CD14-positive monocyte (primary cell): ENCODE measurements at places on chromosomes 12 and 14.

- DNase-seq, result peak; percentile 51
Observed at GRCh38 chr12:10363914-10364814, 25.7 kb downstream of the KLRK1 start.

- DNase-seq, result no peak
Observed at GRCh38 chr12:84329938-84330337, 582.7 kb downstream of the SLC6A15 start.

DNA sequence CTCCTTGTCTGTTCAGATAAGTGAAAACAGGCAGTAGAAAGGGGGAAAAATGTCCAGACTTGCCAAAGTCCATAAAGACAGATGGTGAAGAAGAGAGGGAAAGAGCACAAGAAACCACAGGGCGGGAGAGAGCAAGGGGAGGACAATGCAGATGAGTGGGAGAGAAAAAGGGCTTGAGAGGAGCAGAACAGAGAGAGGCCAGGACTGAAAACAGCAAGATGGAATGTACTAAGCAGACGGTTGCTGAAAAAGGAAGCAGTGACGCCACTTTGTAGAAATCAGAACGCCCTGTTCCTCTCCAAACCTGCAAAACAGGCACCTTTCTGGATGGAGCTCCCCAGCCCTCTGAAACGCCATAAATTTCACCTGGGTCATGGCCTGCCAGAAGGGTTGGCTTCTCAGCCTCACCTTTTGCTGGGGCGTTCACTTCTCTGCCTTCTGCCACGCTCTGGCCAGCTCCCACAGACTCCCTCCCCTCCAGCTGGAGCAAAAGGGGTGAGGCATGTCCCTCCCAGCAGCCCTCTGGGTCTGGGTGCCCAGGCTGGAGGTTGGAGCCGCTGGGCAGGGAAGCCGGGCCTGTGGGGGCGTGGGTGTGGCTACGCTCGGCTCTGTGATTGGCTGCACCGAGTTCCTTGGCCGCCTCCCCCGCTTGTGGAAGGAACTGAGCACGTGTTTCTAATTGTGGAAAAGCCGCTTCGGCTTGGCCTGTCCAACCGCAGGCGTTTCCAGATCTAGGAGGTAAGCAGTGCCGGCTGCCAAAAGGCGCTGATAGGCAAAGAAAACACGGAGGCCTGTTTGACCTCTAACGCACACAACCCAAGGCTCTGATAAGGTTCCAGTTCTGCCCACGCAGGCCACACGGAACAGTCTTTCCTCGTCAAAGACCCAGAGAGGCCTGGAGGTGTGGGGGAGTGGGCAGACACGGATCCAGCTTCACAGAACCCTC is 29.3 kb downstream of the SLC7A8 start:
- peak; percentile 34 for DNase-seq

GRCh38 chr14:38074754-38075153 is 132.9 kb upstream of the SSTR1 start:
- no peak for DNase-seq

DNA sequence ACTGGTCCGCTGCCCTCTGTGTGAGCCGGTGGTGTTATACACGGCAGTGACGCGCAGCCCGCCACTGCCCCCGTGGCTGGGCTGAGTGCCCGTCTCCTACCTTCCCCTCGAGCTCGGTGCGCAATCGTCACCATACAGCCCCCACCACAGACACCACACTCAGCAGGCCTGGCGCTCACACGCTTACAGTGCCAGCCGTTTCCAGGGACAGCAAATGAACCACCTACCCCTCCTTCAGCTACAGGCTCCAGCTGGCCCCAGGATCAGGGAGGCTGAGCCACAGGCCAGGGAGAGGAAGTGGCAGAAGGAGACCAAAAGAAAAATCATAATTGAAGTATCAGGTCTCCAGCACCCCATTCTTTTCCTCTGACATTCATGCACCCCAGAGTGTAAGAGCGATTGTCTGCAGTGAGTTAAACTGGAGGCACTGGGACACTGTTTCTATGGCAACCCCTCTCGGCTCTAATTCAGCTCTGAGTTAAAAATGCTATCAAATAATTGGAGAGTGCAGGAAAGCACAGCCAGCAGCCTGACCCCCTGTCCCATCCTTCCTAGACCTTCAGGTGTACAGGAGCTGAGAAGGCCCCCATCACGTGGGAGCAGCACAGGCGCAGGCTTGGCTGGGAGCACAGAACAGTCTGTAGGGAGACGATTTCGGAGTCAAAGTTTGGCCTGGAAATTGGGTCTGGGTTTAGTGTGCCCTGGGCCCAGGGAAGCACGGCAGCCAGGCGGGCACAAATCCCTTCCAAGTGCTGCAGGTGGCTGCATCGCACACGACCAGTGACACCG is 18.0 kb downstream of the LRTM2 start:
- DNase-seq, result no peak

DNA sequence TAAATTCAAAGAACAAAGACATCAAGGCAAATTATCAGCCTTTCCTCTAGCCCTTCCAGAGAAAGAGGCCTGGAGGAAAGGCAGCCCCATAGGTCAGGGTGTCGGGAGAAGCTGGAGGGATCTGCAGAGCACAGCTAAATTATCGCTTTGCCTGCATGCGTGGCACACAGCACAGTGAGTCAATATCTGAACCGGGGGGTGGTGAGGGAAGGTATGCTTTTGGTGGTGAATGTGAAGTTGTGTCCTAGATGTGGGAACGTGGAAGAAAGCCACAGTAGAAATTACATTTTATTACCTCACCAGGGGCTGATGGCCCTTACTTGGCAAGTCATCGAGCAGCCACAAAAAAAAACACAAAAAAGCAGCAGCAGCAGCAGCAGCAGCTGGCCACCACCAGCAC is 243.2 kb downstream of the EGLN3 start:
- no peak for DNase-seq

- no peak for DNase-seq
Observed at GRCh38 chr12:20442322-20442721, 74.0 kb downstream of the PDE3A start.

GRCh38 chr12:111174251-111174960 is 194.5 kb downstream of the PHETA1 start:
- DNase-seq, result peak; percentile 44

- no peak for DNase-seq
Observed at GRCh38 chr14:39554576-39554975, 122.3 kb upstream of the FBXO33 start.

DNA sequence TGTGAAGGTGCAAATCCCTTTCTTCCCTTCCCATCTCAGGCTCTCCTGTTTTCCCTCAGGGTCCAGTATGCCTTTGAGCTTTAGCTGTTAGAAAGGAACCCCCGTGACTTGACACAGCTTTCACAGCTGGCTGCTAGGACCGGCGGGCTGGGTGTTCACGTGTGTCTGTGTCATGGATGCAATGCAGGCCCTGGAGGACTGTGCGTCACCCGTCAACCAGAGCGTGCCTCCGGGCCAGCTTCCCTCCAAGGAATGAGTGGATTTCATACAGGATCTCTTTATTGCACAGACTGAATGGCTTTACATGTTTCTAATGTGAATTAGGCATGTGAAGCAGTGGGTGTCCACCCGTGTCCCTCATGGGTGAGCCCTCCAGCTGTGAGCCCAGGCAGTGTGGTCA is 77.4 kb downstream of the AACS start:
- no peak for DNase-seq

DNA sequence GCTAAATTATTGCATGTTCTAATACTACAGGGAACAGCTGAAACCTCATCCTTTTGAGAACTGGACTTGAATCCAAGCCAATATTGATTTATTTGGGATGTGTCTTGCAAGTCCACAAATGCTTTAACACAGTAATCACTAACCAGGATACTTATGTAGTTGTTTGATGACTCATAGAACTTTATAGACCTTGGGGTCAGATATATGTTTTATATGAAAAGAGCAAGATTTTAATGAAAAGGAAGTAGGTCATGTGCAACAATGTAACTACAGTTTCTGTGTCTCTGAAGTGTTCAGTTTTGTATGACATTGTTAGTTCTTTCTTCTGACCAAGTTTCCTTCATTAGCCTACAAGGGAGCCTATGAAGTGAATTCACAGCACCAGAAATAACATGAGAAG is 352.0 kb downstream of the ZFP36L1 start:
- DNase-seq, result no peak

DNA sequence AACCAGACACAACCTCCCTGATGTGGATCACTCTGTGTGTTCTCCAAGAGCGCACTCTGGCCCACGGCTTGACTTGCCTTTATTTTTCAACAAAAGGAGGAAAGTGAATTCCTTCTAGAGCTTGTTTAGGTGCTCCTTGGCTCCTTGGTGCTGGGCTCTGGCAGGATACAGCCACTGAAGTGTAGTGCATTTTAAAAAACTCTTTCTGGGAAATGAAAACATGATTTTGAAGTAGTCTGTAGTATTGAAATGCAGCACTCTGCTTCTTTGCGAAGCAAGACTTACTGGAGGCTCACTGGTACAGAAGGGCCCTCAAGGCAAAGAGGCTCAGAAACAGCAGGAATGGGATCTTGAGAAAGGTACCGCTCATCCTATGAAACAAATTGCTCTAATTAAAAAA is 81.6 kb downstream of the PTCSC3 start:
- DNase-seq, result no peak

DNA sequence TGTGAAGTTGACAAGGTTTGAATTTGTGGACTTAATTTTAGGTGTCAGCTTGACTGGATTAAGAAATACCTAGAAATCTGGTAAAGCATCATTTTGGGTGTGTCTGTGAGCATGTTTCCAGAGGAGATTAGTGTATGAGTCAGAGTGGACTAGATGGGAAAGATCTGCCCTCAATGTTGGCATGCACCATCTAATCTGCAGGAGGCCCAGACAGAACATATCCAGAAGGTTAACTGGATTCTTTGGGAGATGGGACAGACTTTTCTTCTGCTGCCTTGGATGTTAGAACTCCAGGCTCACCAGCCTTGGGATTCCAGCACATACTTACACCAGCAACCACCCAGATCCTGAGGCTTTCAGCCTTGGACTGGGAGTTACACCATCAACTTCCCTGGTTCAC is 14.1 kb downstream of the SGPP1 start:
- no peak for DNase-seq

DNA sequence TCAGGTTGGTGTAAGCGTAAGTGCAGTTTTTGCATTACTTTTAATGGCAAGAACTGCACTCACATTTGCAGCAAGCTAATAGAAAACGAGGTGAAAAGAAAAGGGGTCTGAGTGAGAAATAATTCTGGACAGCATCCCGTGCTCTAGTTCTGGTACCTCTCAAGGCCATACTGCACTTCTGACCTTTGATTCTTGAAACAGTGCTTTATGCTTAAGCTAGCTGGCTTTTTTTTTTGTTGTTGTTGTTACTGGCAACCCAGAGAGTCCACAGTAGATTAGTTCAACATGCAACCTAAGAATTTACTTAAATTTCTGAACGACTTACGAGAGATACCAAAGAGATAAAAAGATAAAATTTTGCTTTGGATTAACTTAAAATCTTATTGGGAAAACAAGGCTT is 75.2 kb upstream of the PRKD1 start:
- DNase-seq, result no peak

- no peak for DNase-seq
Observed at GRCh38 chr12:102385343-102385742, 95.0 kb downstream of the IGF1 start.

GRCh38 chr14:101789222-101789621 is 27.7 kb downstream of the PPP2R5C start:
- no peak for DNase-seq
